Retinal pigment epithelial cell (primary cell): ENCODE measurements at places on chromosomes 13 and 19.

DNA sequence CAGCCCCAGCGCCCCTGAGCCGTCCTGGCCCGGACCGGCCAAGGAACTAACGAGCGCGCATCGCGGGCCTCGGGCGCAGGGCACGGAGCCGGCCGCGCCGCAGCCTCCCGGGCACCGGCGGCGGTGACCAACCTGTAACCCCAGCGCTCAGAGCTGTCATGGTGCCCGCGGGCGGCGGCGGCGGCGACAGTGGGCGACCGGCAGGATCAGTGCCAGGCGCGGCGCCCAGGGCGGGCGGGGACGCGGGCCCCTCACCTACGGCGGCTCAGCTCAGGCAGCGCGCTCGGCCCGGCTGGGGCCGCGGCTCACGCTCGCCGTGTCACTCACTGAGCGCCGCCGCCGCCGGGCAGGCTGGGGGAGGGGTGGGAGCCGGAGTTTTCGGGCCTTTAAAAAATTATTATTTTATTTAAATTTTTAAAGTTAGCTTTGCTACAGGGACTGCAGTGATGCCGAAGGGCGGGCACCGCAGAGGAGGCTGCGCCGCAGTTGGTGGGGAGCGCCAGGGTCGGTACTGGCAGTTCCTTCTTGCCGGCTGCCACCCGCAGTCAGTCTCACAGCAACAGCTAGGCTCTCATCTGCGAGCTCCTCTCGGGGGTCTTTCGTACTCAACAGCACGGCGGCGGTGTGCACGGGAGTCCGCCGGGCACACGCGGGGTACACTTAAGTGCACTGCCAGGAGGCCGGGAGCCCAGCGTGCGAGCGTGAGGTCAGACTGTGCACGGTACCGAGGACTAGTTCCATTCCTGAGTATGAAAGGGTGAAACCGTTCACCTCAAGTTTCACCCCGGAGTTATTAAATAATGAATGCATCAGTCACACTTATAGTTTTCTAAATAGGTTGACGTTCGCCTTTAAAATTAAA, at the start of gene NALCN:
Gene NALCN (minus strand): TSS at position 328 of the 862 bp plus-strand sequence. CDS start 17,382 bp downstream, outside the sequence.
- DNase-seq, result no peak

GRCh38 chr13:77310579-77311279, 16.2 kb downstream of the MYCBP2 start:
- DNase-seq, result no peak

- no peak for DNase-seq
Observed at GRCh38 chr19:29544656-29545360, 19.0 kb downstream of the VSTM2B start.

DNA sequence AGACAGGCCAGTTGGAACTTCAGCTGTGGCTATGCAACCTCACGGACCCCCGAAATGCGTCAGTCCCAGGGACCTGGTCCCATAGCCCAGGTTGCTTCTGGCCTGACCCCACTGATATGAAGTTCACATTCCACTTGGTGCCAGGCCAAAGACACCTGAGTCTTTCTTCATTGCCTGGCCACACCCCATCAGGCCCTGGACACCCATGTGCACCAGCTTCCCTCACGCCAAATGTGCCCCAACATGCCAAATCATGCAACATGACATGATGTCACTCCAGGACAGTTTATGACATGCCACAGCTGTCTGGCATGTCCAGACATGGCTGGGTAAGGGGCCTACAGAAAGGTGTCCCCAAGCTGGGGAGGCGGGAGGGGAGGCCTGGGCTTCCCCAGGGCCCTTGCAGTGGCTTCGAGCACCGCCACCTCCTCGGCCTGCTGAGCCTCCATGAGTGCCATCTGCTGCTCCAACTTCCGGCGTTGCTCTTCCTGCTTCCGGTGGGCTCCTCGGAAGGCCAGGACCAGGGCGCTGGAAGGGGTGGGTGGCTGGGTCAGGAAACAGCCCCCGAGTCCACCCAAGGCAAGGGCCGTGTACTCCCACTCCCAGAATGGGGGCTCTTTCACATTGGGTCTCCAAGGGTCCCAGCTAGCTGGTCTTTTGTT, 4.3 kb upstream of the NR2F6 start:
- DNase-seq, result no peak

- no peak for DNase-seq
Observed at GRCh38 chr13:25927932-25928331, 123.9 kb downstream of the SHISA2 start.

- no peak for DNase-seq
Observed at GRCh38 chr13:113117335-113117872, 5.2 kb upstream of the F10 start.

DNA sequence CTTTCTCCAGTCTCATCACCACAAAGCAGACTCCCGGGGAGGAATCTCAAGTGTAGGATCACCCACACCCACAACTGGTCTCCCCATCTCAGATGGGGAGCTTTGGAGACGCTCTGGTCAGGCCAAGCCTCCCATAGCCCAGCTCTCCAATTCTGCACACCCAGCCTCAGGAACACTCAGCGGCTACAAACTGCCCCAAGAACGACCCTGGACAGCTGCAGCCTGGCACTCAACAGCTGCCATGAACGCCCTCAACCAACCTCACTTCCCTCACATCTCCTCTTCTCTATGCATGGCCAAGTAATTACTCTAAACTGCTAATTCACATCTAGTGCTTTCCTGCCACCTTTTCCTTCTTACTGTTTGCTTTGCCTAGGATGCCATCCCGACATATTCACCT, 42.6 kb downstream of the DZIP1 start:
- DNase-seq, result no peak

DNA sequence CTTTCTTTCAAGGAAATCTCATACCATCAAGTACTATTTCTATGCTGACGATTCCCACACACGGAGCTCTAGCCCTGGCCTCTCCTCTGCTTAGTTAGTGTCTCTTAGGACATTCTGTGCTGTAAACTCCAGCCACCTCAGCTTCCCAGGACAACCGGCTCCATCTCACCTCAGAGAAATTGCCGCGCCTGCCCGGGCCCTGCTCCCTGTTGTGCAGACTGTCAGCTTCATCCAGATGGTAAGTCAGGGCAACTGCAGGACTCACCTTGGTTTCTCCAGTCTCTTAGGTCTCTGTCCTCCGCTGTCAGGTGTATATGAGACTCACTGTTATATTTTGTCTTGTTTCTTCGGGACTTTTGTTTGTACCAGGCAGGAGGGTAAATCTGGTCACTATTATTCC, 98.7 kb downstream of the SPACA7 start:
- no peak for DNase-seq

GRCh38 chr13:77423296-77423695, 96.4 kb upstream of the MYCBP2 start:
- DNase-seq, result no peak

GRCh38 chr13:106850973-106851650, 283.2 kb upstream of the ARGLU1 start:
- DNase-seq, result no peak

DNA sequence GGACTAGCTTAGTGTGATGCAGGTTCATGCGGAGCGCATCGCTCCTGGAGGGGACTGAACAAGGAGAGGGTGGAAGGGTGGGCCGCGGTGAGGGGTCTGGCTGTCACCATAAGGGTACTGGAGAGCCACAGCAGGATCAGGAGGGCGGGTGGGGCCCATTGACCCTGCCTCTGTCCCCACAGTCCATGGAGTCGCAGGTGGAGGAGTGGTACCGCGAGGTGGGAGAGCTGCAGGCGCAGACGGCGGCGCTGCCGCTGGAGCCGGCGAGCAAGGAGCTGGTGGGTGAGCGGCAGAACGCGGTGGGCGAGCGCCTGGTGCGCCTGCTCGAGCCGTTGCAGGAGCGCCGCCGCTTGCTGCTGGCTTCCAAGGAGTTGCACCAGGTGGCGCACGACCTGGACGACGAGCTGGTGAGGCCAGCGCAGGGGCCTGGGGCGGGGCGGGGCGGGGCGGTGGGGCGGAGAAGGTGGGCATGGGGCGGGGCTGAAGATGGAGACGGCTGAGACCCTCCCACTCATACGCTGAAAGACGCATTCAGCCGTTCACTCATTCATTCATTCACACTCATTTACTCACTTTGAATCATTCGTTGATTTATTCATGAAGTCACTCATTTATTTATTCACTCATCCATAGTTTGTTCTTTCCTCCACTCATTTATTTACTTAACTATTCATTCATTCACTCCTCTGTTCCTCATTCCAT, 27.5 kb upstream of the SHKBP1 start:
- DNase-seq, result peak; percentile 20

DNA sequence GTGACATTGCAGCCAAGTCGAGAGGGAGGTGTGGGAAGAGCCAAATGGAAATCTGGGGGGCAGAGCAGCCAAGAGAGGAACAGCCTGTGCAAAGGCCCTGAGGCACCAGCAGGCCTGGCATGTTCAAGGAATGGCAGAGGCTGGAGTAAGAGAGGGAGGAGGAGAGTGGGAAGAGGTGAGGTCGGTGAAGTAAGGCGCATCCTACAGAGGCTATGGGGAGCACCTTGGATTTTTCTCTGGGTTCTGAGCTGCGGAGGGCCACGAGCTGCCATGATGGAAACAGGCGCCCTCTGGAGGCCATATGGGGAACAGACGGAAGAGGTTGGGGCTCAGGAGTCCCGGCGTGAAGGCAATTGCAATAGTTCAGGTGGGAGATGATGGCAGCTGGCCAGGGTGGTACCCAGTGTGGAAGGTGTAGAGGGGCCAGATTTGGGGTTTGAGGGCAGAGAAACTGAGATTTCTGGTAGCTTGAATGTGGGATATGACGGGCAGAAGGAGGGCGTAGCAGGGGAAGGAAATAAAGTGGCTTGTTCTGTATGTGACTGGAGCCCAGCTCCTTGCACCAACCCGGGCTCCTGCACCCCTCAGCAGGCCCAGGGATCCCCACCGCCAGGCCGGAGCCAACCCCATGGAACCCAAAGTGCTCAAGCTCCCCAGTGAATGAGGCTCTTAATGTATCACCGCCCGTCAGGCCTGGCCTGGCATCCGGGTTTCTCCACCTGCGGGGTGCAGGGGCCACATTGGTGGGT, 20.5 kb upstream of the STRN4 start:
- no peak for DNase-seq

- no peak for DNase-seq
Observed at GRCh38 chr19:8593931-8594330, 16.6 kb downstream of the ADAMTS10 start.

DNA sequence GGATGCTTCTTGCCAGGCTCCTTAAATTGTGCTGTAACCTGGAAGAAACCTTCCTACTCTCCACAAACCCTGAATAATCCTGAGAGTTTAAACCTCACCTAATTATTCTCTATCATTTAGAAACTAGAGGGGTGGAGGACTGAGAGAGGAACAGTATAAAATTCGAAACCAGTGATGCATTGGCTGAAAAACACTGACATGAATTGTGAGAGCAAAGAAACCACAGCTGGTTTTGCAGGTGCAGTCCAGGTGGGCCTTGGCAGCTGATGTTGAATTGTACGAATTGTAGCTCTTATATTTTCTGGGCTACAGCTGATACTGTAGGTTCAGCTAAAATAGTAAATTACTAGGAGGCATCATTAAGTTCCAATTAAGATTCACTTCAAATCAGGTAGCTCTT, 227.0 kb upstream of the SLITRK5 start:
- no peak for DNase-seq

DNA sequence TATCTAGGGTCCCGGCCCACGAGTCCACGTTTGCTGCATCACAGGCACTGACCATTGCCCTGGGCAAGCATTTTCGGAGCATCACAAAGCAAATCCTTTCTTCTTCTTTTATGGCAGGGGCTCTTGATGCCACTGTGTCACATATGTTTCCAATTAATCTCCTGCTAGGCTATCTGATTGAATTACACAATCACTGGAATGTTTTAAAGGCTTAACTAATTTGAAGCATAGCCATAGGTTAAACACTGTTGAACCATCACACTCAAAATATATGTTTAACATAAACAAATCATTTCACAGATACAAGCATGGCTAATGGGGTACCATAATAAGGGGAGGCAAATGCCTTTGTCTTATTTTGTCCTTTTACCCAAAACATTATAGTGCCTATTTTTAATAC, 338.3 kb downstream of the POU4F1 start:
- DNase-seq, result no peak
